ENCODE measurements at places on chromosomes 2 and 18.
A peak's percentile ranks its signal among the peaks of the same experiment; 100 is the strongest.

- DNase-seq = no peak
Measured at GRCh38 chr2:70513738-70514137, 39.9 kb downstream of the TGFA start.

DNA sequence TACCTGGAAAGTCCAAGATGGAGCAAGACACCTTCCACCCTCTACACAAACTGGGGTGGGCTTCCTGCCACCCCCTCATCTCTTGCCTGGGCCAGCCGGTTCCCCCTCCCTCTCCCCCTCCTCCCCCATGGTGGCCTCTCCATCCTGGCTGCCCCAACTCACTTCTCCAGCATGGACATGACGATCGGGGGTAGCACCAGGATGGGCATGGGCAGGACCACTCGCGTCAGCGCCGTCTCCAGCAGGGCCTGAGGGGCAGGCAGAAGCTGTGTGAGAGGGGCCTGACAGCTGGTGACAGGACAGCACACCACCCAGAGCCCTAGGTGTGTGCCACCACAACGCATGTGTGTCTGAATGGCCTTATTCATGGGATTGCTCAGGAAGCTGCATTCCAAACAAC, 51.0 kb downstream of the EMX1 start:
- no peak for DNase-seq

DNA sequence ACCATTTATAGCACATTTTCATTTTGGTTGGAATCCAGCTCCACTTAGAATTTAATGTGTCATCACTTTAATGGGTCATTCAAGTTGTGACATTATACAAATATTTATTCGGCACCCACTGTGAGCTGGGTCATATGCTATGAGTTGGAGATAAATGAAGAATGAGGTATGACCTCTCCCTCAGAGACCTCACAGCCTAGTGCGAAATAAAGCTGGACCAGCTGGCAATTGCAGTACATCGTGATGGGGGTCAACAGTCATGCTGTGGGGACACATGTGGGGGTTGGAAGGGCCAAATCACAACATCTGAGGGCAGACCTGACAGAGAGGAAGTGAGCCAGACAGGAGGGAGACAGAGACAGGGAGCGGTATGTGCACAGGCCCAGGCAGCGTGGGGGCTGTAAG, 175.4 kb downstream of the MAIP1 start:
- DNase-seq = no peak

- DNase-seq = no peak
Measured at GRCh38 chr2:219261024-219261855, 7.5 kb upstream of the TUBA4A start.

DNA sequence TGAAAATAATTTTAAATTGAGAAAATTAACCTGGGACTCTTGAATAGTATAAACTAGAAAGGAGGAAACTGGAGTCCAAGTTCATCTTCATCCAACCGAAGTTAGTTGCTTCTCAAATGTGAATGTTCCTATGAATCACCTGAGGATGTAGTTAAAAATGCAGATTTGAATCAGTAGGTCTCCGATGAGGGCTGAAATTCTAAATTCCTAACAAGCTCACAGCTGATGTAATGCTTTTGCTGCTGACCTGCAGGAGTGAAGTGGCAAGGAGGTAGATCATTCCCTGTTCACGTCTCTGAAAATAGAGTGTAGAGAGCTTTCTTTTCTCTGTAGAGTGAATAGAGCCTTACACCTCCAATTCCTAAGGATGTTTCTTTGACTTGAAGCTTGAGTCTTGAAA, 685.5 kb downstream of the CPS1 start:
- no peak for DNase-seq

DNA sequence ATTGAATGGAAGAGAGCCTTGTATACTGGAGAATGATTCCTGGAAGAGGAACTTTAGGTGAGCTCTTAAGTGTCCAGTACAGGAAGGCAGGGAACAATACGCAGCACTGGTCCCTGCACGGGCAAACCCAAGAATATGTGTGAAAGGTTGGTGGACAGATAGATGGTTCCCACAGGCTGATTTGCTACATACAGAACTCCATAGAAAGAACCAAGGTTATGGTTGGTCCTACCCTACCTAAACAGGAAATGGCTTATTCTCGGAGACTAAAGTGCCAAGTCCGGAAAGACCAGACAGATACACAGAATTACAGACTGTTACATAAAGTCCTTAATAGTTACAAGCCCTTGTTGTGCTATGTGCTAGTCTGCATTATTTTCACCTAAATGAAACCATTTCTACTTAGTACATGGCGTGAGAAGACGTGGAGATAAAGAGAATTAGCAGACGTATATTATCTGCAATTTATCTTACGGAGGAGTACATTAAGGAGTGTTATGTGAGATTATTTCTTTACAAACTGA, 1.2 kb downstream of the REV1 start:
- DNase-seq = no peak

GRCh38 chr2:19929226-19929625, 27.4 kb upstream of the TTC32 start:
- no peak for DNase-seq

DNA sequence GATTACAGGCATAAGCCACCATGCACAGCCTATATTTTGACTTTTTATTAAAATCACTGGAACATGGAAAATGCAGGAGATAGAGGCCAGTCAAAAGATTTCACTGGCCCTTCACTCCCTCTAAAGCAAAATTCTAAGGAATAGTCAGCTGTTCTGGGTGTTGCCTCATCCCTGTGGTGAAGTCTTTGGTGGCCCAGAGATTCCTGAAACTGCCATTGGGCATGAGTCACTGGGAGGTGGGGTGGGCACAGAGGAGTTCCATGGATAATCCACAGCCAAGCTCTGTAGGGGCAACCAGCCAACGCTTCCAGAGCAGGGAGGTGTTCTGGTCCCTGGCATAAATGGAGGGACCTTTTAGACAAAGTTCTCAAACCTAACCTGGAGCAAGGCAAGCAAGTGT, 89.7 kb upstream of the TTC39C start:
- DNase-seq = no peak

DNA sequence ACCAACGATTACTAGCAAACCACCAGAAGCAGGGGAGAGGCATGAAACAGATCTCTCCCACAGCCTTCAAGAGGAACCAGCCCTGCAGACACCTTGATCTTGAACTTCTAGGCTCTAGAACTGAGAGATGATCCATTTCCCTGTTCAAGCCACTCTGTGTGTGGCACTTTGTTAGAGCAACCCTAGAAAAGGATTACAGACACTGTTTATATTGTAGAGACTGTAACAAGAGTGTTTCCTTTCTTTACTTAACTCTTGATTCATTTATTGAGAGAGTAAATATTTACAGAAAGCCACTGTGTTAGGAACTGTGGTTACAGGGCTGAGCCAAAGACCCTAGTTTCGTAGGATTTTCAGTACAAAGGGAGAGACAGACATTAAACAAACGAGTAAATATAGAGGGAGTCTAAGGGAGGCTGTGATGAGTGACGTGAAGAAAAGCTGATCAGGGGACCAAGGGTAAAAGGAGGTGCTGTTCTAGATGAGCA, 10.9 kb downstream of the CCDC68 start:
- DNase-seq = no peak

DNA sequence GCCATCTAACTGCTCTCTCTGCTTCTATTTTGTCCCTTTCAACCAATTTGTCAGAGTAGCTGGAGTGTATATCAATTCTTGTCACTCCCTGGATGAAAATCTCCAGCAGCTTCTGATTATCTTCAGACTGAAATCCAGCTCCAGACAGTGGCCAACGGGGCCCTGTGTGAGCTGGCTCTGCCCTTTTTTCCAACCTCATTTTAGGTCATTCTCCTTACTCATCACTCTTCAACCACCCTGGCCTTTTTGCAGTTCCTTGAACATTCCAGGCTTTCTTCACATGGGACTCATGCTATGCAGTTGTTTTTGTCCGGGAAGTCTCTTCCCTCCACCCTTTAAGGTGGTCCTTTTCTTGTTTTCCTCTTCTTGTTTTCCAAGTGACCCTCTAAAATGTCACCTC, 15.4 kb upstream of the FAP start:
- no peak for DNase-seq

- no peak for DNase-seq
Measured at GRCh38 chr18:74916773-74917393, 292.1 kb downstream of the PTGR3 start.

GRCh38 chr2:10079266-10079869, 843 bp downstream of the CYS1 start:
- DNase-seq = peak; percentile 19

GRCh38 chr2:200356857-200357384, 50.4 kb downstream of the SPATS2L start:
- DNase-seq = no peak

GRCh38 chr2:128217671-128218070, 101.0 kb downstream of the HS6ST1 start:
- DNase-seq = no peak

DNA sequence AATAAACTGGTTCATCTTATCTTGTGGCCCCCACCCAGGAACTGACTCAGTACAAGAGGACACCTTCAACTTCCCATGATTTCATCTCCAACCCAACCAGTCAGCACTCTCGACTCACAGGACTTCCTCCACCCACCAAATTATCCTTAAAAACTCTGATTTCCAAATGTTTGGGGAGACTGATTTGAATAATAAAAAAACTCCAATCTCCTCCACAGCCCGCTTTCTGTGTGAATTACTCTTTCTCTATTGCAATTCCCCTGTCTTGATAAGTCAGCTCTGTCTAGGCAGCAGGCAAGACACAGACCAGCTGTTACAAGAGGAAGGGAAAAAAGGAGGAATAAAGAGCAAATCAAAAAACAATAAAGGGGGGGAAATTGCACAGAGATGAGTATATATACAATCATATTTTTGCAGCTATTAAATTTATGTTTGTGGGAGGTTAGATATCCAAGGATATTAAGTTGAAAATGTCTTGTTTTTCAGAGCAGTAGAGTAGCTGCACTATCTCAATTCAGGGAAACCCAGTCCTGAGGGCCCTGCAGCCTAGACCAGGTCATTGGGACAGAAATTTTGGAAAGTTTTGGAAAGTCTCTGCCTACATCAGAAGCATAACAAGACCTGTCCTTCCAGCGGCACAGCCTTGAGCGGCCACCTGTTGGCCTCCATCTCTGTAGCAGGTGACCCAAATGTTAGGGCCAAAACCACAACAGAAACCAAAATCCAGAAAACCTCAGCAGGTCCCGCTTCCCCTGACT, 32.8 kb upstream of the SIGLEC15 start:
- no peak for DNase-seq

DNA sequence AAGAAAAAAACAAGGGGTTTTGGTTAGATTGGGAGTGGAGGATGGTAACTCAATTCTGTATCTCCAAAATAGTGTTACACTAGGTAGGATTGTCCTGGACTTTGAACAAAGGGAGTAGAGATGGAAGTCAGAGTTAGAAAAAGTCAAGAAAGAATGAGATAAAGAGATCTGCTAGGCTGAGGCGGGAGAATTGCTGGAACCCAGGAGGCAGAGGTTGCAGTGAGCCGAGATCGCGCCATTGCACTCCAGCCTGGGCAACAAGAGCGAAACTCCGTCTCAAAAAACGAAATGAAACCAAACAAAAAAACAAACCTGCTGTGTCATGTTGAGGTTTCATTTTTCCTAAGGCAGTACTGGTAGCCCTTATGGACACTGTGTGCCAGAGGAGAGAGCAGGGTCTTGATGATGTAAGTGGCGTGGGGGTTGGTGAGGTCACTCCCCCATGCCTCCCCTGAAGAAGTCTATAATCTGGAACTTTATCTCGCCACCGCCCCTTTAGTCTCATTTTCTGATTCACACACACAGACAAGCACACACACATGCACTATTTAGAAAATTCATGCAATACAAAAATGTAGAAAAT, 10.5 kb downstream of the DRC1 start:
- DNase-seq = no peak

DNA sequence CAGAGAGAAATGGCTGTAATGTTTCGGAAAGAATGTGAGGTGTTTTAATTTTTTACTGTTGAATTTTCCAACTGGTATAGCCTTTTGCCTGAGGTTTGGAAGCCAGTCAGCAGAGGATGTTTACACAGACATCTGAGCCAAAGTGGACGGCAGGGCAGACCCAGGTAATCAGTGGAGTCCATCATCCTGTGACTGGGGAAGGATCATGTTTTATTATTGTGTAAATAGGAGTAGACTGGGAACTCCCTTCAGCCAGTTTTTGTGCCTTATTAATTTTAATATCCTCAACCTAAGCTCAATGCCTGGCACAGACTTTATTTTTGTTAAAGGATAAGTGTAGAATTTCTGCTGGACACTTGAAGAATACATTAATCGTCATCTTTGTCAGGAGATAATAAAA, 142.0 kb upstream of the GAREM1 start:
- DNase-seq = no peak

GRCh38 chr2:151241224-151241623, 20.4 kb downstream of the RBM43 start:
- DNase-seq = no peak

DNA sequence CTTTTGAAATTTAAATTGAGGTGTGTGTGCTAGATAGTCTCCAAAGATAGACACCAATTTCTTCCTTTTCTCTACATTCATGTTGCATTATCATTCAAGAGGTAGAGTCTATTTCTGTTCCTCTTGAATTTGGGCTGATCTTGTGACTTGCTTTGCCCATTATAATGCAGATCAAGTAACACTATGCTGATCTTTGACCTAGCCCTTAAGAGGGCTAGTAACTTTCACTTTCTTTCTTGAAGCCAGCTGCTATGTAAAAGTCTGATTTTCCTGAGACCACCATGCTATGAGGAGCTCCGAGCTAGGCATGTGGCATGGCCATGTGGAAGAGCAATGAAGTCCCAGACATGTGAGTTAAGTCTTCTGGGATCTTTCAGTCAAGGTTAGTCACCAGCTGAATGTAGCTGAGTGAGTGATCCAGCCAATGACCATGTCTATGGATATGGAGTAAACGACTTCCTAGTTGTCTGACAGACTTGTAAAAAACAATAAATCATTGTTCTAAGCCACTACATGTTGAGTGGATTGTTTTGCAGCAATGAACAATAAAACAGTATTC, 189.4 kb upstream of the CWC22 start:
- no peak for DNase-seq

GRCh38 chr18:5626130-5626880, 82.5 kb upstream of the EPB41L3 start:
- no peak for DNase-seq

DNA sequence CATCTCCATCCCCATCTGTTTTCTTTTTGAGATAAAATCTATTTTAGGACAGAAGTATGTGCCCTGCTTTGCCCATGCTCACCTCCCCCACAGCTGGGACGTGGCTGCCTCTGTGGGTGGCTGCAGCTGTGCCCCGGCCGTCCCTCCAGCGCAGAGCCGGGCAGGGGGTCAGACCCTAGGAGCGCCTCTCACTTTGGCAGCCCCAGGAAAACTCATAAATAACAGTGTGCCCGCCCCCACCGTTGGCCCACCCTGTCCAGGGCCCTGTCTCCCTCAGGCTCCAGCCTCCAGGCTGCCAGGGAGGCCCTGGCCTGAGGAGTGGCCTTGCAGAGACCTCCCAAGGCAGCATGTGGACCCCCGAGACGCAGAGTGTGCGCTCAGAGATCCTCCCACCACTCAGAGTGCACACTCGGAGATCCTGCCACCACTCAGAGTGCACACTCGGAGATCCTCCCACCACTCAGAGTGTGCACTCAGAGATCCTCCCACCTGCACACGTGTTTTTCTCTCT, 178.1 kb downstream of the TWIST2 start:
- DNase-seq = no peak

DNA sequence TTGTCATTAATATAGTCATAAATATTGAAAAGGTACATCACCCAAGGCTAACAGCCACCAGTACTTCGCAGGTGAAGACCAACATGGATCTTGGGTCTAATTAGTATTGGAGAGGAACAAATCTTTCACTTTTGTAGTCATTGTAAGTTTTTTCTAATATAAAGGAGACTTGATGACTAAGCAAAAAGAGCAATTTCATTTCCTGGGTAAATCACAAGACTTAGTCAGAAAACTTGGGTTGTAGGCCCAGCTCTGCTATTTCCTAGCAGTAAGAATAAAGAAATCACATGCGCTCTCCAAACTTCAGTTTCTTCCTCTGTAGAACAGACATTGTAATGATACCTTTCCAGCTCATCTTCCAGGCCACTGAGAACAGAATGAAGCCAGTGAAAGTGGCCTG, 40.9 kb downstream of the NRP2 start:
- no peak for DNase-seq
